ENCODE measurements at places on chromosomes 12 and 14.
A peak's percentile ranks its signal among the peaks of the same experiment; 100 is the strongest.

DNA sequence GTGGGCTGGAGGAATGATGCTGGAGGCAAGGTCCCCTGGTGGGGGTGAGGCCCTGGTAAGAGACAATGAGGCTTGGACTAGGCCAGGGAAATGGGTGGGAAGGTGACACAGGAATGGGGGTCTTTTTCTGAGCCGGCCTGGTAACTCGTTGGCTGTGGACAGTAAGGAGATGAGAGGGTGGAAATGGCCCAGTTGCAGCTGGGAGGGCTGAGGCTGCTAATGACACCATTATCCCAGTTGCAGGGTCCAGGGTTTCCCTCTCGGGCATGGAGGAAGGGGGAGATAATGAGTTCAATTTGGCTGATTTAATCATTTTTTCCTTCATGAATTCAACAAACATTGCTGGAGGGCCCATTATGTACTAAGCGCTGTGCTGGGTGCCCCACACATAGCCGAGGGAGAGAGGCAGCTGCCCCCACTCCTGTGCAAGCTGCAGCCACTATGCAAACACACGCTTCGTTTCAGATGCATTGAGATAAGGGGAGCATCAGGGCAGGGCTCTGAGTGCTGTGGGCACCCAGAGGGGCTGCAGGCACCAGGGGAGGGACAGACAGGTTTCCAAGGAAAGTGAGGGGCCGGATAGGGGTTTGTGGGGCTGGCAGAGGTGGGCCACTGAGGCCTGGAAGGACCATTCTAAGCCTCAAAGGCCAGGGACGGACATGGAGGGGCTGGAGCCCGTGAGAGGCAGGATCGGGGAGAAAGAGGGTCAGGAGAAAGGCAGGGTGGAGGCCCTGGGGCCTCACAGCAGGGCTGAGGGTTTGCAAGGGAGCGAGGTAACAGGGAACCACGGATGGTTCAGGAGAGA lies 43.2 kb upstream of the MEG3 start:
- H3K4me3 ChIP-seq: no peak overlapping the region
- peak; percentile 47 for DNase-seq

DNA sequence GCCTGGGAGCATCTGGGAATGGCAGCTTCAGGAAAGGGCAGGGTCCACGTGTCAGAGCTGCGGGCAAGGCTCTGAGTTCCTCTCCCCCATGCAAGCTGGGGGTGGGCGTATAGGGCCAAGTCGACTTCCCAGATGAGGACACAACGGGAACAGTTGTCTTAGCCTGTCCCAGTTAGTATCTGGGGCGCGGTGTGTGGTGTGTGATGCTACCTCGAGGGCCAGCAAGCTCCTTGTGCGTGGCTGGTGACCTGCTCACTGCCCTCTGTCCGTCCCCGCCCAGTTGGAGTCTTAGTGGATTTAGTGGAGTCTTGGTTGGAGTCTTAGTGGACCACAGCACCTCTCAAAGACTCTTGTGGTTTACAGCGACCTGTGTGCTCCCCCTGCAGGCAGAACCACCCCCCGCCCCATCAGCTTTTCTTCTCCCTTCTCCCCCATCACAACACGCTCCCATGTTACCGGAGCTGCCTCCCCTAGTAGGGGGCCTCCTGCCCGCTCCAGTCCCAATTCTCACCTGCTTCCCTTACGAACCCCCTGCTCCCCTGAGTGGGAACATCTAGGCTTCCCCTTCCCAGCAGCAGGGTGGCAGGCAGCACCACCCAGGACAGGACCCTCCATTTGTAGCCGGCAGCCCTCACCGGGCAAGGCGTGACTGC lies 8.7 kb downstream of the ASPG start:
- peaks cover 12% of the 10 kb centered on the region for H3K4me1 ChIP-seq
- peak; percentile 51 for DNase-seq
- H3K36me3 ChIP-seq: no peaks in the 10 kb centered on the region
- no peak overlapping the region for H3K27ac ChIP-seq
- no peaks in the 10 kb centered on the region for H3K27me3 ChIP-seq

DNA sequence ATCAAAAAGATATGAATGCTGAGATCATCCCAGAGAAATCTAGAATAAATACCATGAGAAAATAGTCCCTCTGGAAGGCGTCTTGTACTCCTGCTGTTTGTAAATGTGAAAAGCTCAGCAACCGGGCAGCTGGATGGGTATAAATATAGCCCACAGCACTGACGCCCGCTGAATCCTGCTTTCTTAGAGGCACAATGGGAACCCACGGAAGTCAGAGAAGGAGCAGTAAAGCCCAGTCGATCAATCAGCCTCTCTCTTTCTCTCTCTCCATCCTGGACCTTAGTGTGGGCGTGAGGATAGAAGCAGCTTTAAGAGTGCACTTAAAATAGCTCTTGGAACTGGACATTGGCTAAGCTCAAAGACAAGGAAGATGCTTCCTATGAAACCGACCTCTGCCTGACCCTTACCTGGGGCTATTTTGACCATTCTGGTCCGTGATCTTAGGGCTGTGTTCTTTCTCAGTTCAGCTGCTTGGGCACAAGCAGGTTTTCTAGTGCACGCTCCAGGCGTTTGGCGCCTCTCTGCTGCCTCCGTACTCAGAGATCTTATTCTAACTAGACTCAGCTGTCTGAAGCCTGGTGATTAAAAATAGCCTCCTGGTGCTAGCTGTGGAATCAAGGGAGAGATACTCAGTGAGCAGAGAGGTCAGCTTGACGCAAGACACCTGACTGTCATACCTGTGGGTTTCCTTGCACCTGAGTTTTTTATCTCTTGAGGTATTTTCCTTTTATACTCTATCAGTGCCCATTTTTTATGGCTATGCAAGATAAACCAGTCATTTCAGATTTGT lies 144.6 kb downstream of the ETV6 start:
- peaks cover 66% of the 10 kb centered on the region for H3K4me1 ChIP-seq
- H3K36me3 ChIP-seq: no peaks in the 10 kb centered on the region
- no peak for DNase-seq
- no peak overlapping the region for H3K4me3 ChIP-seq

DNA sequence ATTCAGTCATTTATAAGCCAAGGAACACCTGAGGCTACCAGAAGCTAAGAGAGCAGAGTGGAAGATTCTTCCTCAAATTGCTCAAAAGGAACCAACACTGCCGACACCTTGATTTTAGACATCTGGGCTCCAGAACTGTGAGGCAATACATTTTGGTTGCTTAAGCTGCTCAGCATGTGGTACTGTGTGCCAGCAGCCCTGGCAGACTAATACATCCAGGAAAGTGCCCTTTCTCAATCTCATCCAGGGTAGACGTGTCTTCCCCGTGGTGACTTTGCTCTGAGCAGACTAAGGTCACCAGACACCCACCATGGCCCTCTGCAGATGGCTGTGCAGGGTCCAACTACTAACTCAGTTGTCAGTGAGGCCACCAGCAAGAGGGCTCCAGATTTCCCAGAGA lies 122.8 kb downstream of the VRK1 start:
- H3K4me1 ChIP-seq: no peaks in the 10 kb centered on the region
- no peak overlapping the region for H3K4me3 ChIP-seq
- no peaks in the 10 kb centered on the region for H3K27me3 ChIP-seq
- H3K27ac ChIP-seq: no peak overlapping the region
- no peaks in the 10 kb centered on the region for H3K36me3 ChIP-seq

GRCh38 chr14:68510201-68511128 lies 282.4 kb downstream of the ZFP36L1 start:
- no peak for DNase-seq
- H3K4me3 ChIP-seq: no peak overlapping the region
- peaks cover 90% of the 10 kb centered on the region for H3K4me1 ChIP-seq

DNA sequence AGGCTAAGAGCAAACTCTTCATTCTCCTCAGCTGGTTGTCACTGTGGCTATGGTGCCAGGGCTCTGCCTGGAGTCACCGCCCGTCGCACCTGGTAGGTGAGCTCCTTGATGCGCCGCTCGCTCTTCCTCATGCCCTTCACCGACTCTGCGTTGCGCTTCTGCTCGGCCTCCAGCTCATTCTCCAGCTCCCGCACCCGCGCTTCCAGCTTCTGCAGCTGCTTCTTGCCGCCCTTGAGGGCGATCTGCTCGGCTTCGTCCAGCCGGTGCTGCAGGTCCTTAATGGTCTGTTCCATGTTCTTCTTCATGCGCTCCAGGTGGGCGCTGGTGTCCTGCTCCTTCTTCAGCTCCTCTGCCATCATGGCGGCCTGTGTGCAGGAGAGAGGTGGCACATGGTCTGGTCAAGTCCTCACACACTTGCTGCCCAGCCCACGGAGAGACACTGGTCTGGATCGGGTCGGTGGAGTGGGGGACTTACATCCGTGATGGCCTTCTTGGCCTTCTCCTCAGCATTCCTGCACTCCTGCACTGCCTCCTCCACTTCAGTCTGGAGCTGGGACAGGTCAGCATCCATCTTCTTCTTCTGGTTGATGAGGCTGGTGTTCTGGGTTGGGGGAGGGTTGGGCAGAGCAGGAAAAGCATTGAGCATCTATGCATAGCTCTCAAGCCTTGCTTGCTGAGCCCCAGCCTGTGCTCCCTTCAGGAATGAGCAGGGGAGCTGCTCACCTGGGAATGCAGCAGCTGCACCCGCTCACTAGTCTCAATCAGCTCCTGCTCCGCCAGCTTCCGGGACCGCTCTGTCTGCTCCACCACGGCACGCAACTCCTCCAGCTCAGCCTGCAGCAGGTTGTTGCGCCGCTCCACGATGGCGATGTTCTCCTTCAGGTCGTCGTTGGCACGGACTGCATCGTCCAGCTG lies 7.1 kb upstream of the MYH6 start:
- H3K4me3 ChIP-seq: no peak overlapping the region
- no peak overlapping the region for H3K27ac ChIP-seq
- no peaks in the 10 kb centered on the region for H3K27me3 ChIP-seq
- H3K4me1 ChIP-seq: no peaks in the 10 kb centered on the region
- H3K36me3 ChIP-seq: no peaks in the 10 kb centered on the region
- no peak for DNase-seq

- H3K36me3 ChIP-seq: no peaks in the 10 kb centered on the region
- H3K27ac ChIP-seq: no peak overlapping the region
- no peaks in the 10 kb centered on the region for H3K27me3 ChIP-seq
- no peak overlapping the region for H3K4me3 ChIP-seq
- no peaks in the 10 kb centered on the region for H3K4me1 ChIP-seq
These were observed 6.0 kb upstream of the OR6J1 start for GRCh38 chr14:22650046-22650739.
